ENCODE measurements at places on chromosomes 2 and 18.

- DNase-seq: no peak
Observed at GRCh38 chr2:20224716-20225293, at the start of gene SDC1. TSS of gene SDC1 (minus strand) at chr2:20225130. CDS start at chr2:20224867, 263 bp downstream.

GRCh38 chr2:46967990-46968647, 52.5 kb upstream of the MCFD2 start:
- DNase-seq: no peak

- no peak for DNase-seq
Observed at GRCh38 chr2:30481323-30481800, 34.3 kb downstream of the LCLAT1 start.

DNA sequence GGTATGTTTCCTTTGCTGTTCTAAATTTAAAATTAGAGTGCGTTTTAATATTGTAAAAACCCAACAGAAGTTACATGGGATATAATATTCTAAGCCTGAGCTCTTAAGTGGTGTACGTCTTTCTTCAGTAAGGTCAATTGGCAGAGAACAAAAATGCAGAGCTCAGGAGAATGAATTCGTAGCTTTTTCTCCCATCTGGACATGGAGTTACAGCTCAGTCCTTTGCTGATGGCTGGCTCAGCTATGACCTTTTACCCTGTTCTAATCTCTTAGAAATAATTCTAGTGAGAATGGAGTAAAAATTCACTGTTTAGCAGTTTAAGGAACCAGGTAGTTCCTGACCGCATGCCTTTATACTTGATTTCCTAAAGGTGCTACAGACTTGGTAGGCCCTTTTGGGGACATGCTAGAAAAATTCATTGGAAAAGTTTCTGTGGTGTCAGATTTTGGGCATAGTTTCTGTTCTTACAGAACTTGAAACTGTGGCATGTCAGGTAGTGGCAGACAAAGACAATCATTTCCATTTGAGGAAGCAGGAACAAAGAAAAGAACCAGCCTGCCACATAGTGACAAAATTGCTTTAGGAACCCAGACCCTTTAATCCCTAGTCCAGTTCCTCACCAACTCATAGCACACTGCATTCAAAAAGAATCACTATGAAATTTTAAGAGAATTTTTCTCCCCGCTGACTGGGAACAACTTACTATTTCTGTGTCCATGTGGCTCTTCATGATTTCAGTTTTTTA, 566.8 kb upstream of the ZNF804A start:
- no peak for DNase-seq

DNA sequence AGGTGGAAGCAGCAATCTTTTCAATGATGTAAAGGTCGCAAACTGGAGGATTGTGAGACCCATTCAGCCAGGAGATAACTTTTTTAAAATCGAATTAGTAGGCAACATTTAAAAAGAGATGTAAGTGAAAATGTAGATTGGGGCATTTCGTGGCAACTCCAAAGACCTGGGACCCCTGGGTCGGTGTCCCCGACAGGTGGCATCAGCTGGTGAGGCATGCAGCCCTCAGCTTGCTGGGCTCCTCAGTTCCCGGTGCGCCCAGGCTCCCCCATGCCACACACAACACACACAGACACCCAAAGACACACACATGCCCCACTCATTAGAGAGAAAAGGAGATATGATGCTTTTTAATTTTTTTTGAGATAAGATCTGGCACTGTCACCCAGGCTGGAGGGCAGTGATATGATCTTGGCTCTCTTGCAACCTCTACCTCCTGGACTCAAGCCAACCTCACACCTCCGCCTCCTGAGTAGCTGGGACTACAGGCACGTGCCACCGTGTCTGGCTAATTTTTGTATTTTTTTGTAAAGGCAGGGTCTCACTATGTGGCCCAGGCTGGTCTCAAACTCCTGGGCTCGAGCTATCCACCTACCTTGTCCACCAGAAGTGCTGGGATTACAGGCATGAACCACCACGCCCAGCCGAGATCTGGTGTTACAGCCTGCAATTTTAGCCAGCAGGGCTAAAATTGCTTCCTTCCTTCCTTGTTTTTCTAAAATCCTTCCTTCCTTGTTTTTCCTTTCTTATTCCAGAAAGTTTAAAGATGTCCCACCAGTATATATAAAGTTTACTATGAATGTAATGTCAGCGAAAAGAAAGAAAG, 122.6 kb upstream of the EPAS1 start:
- no peak for DNase-seq

DNA sequence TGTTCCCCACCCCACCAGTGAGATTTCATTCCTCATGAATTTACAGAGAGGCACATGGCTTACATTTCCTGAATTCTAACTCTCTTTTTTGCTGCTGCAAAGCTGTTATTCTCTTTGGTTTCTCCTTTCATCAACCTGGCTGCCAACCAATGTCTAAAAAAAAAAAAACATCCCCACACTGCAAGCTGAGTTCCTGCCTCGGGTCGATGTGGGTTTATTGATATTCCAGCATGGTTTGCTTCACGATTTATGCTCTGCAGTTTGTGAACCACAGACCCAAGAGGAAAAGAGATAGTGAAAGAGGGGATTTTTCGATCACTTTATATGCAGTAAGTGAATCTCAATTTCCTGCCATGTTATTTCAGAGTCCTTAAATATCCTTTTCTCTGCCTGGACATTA, 363.6 kb downstream of the LPIN1 start:
- no peak for DNase-seq

- DNase-seq: no peak
Observed at GRCh38 chr2:98419544-98419943, 25.1 kb upstream of the INPP4A start.

- DNase-seq: no peak
Observed at GRCh38 chr18:35460736-35461161, 37.0 kb downstream of the INO80C start.

GRCh38 chr2:240355001-240355891, 80.2 kb upstream of the GPC1 start:
- DNase-seq: no peak

DNA sequence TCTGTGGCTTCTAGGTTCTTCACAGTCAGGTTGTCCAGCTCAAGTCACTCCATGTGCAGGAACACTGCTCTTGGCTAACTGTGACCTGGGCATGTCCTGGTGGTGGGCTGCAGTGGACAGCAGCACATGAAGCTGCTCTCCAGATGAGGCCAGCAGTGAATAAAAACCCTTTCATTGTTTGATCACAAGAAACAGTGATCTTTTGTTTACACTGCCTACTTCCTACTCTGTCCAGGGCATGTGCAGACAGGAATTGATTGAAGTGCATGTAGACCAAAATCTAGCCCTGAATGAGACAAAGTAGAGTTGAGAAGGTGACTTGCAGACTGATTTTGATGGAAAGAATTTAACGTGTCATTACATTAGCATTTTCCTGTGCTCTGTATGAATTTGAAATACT, 34.9 kb downstream of the BCL2L11 start:
- DNase-seq: no peak

DNA sequence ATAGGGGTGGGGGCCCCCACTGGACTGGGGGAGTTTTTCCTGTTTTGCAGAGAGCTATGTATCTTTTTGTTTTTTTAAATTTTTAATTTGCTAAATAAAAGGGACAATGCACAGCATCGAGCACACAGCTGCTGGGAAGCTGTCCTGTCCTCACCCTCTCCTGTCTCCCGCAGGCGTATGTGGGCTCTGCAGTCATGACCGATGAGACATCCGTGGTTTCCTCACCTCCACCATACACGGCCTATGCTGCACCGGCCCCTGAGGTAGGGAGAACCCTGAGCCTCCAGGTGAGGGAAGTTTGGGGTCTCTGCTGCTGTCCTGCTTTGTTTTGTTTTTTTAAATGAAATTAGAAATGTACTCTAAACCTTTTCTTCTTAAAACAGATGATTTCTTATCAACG, 27.6 kb downstream of the PLEKHB2 start:
- DNase-seq: no peak

- no peak for DNase-seq
Observed at GRCh38 chr2:46338674-46339073, 41.5 kb downstream of the EPAS1 start.
